ENCODE measurements at places on chromosomes 7 and 10.

DNA sequence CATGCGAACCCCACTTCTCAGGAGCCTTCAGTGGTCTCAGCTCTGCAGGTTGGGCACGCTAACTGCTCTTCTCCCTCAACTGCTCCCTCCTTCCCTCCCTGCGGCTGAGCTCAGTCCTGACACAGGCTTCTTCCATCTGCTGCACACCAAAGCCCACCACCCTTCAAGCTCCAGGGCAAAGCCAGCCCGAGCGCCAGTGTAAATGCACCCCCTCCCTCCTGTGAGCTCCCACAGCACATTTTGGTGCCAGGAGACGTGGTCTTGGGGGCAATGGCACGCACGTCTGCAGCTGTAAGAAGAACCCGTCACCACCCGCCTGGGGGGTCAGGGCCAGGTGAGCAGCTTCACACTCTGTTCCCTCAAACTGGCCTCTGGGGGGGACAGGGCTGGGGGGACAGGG, 15.9 kb downstream of the VIPR2 start:
- DNase-seq: no peak

DNA sequence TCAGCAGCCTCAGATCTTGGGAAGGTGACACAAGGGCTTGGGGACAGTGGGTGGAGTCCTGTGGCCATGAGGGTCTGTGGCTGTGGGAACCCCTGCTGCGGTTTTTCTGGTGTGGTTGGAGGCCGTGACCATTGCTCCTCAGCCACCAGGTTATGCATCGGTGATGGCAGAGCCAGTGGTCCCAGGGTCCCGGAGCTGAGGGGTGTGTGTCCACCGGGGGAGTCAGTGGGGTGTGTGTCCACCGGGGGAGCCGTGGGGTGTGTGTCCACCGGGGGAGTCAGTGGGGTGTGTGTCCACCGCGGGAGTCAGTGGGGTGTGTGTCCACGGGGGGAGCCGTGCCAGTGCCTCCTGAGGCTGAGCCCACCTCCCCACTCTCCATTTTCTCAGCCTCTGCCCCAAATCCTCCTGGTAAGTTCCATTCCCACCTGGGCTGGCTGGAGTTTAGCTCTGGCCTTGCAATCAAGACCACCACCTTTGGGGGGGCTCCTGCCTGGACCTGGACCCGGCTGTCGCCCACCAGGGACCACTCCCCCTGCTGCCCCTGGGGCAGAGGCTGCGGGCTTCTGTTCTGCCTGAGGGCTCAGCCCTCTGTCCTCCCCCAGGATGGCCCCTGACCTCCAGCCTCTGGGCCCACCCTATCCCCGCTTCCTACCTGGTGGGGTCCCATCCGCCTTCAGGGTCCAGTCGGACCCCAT, 143.5 kb downstream of the ELFN1 start:
- DNase-seq: no peak

DNA sequence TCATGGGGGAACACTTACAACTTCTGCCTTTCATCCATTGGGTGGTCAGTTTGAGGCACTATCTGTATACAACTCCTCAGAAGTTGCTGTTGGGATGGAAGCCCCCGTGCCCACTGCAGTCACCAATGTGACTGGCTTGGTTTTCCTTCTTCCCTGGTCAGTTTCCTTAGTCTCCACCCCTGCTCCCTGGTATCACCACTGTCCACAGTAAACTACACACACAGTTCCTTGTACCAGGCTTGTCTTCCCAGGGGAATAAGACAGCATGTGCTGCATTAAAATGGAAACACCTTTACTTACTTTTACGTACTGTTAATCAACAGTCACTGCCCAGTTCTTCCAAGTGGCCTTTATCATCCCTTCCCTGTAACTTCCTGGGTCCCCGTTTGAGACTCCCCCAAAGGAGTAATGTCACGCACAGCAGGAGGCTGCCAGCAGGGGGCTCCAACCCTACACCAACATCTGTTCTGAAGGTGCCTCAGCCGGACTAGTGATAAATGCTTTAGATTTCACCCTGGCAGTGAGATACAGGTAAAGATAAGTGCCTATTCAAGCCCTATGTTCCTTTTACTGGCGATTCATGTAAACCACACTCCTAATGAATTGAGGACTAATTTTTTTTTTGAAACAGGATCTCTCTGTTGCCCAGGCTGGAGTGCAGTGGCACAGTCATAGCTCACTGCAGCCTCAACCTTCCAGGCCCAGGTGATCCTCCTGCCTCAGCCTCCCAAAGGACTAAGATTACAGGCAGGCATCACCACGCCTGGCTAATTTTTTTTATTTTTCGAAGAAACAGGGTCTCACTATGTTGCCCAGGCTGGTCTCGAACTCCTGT, 45.3 kb upstream of the PIK3AP1 start:
- peak; percentile 63 for DNase-seq

- DNase-seq: no peak
Measured at GRCh38 chr7:129906700-129907099, 46.1 kb downstream of the UBE2H start.

DNA sequence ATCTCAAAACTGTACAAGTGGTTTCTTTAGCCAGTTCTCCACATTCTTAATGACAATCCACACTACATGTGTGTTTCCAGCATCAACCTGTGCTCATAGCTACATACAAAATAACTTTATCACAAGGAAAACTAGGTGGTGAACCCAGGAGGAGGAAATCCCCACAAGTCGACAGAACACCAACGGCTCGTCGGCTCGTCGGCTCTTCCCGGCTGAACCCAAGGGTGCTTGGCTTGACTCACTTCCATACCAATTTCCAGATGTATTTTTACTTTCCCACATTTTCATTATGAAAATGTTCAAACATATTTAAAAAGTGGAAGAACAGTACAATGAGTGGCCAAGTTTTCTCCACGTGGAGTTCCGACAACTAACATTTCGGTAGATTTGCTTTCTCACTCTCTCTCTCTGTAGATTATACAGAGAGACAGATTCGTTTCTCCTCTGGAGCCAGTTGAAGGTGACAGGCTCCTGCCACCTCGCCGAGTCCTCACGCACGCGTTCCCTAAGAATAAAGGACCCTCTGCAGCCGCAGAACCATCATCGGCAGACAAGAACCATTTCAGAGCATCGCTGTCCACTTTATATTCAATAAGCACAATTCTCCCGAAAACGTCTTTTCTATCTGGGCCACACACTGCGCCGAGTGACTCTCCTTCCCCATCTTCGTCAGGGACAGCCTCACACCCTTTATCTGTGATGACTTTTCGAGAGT, 53.3 kb downstream of the DIP2C start:
- DNase-seq: no peak

GRCh38 chr7:38858259-38858884, 50.6 kb downstream of the VPS41 start:
- DNase-seq: no peak

GRCh38 chr7:86991093-86991769, 68.2 kb downstream of the ELAPOR2 start:
- DNase-seq: no peak

DNA sequence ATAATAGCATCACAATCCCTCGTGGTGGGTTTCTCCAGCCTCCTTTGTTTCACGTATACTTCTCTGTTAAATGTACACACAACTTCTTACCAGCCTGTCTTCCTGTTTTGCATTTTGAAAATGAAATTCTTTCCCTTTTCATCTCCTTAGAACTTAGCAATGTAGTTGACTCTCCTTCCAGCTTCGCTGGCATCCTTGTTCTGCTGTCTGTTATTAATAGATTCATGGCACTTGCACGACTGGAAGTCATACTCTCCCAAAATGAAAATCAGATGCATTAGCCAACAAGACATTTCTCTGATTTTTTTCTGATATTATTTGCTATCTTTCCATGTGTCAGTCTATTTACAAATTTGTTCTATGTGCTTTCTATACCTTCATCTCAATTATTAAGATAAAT, 3.0 kb upstream of the CREB3L2 start:
- DNase-seq: no peak

GRCh38 chr10:117673230-117674010, 130.9 kb downstream of the EMX2 start:
- DNase-seq: no peak

GRCh38 chr10:100826031-100826651, 80.8 kb downstream of the PAX2 start:
- DNase-seq: no peak

- DNase-seq: no peak
Measured at GRCh38 chr10:97628228-97628627, 5.1 kb downstream of the MORN4 start.

- peak; percentile 34 for DNase-seq
Measured at GRCh38 chr7:22782616-22783232, 39.9 kb downstream of the TOMM7 start.

DNA sequence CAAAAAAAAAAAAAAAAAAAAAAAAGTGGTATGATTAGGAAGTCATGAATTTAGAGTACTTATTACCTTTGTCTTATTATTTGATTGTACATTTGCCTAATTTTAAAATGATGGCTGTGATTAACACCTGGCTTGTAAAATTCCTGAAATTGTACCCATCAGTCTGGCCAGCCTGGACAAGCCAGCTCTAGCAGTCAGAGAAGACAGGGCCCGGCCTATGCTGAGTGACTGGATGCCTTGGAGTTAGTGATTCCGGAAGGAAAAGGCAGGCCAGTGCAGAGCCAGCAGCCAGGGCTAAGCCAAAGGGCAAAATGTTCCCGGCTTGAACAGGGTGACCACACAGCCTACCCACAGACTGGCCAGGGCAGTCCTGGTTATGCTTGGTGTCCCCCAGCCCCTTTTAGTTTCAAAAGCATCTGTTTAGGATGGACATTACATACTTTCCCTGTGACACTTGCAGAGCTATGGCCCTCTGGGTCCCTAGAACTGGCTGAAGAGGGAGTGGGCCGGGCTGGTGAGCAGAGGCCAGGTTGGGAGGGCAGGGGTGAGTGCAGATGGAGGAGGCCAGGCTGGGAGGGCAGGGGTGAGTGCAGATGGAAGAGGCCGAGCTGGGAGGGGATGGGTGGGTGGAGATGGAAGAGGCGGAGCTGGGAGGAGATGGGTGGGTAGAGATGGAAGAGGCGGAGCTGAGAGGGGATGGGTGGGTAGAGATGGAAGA, 61.7 kb downstream of the PROSER2 start:
- DNase-seq: peak; percentile 22

DNA sequence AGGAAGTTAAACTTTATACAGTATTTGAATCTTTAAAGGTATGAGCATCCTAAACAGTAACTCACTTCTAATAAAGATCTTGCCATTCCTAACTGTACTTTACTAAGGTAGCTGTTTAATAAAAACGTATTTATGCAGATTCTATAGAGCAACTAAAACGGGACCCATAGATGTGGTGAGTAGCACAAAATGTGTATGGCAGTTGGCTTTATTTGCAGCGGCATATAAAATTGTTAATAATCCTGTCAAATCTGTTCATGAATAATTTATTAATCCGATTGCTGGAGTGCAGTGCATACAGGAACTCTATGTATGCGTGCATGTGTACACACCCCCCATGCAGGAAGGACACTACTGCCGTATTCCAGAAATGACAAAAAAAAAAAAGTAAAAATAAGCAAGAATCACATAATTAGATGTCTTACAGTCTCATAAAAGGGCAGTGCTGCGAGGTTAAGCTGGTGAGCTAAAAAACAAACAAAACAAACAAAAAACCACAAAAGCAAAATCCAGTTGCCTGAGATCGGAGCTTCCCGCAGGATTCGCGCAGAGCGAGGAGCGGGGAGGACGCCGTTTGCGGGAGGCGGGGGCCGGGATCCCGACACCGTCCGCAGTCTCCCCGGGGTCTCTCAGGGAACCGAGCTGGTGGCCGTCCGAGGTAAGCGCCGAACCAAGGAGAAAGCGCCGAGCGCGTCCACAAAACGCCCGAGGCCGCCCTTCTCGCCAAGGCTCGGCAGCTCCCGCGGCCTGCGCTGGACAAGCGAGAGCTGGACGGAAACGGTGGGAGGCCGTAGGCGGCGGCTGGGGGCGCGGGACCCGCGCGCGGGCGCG, 518 bp upstream of the COMMD3 start:
- DNase-seq: no peak

DNA sequence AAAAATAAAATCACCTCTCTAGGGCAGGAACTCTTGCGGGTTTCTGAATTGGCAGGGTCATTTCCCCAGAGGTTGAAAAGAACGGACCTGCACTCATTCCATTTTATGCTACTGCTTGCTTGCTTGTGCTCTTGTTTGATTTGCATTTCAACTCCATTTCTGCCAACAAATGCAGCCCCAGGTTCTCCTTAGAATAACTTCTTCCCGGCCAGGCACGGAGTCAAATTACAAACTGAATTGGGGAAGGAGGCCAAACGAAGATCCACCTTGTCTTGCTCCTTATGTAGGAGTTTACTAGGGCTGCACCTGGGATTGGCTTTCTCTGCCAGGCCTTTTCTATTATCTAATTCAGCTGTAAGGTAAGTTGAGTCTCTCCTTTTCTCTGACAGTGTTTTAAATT, 79.6 kb downstream of the HGF start:
- no peak for DNase-seq

DNA sequence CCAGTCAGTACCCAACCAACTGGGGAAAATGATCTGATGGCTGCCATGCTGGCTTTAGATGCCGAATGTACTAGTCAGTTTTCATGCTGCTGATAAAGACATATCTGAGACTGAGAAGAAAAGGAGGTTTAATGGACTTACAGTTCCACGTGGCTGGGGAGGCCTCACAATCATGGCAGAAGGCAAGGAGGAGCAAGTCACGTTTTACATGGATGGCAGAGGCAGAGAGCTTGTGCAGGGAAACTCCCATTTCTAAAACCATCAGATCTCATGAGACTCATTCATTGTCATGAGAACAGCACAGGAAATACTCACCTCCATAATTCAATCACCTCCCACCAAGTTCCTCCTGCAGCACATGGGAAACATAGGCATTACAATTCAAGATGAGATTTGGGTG, 508.9 kb upstream of the NRP1 start:
- no peak for DNase-seq

- DNase-seq: no peak
Measured at GRCh38 chr10:124995605-124996004, 53.7 kb downstream of the ZRANB1 start.

DNA sequence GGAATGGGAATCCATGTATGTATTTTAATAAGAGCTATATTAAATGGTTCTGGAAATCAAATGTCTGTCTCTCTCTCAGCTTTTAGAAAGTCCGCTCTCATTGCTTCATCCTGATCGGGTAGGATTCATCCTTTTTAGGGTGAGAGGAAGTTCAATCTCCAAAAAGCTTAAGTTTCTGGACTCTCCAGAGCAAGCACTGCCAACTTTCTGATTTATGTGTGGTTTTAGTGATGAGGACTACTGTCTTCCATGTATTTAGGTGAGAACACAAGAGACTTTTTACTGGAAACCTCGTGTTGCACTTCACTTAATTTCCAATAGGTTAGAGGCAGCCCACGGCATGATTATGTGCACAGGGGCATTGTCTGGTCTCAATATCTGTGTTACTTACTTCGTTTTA, 267.9 kb downstream of the SUGCT start:
- no peak for DNase-seq

GRCh38 chr10:11049806-11050205, 32.1 kb downstream of the CELF2 start:
- no peak for DNase-seq

- no peak for DNase-seq
Measured at GRCh38 chr7:94130716-94131115, 126.6 kb upstream of the BET1 start.

Measured in CD8-positive, alpha-beta memory T cell (primary cell).